ENCODE measurements at places on chromosomes 1 and 21.

DNA sequence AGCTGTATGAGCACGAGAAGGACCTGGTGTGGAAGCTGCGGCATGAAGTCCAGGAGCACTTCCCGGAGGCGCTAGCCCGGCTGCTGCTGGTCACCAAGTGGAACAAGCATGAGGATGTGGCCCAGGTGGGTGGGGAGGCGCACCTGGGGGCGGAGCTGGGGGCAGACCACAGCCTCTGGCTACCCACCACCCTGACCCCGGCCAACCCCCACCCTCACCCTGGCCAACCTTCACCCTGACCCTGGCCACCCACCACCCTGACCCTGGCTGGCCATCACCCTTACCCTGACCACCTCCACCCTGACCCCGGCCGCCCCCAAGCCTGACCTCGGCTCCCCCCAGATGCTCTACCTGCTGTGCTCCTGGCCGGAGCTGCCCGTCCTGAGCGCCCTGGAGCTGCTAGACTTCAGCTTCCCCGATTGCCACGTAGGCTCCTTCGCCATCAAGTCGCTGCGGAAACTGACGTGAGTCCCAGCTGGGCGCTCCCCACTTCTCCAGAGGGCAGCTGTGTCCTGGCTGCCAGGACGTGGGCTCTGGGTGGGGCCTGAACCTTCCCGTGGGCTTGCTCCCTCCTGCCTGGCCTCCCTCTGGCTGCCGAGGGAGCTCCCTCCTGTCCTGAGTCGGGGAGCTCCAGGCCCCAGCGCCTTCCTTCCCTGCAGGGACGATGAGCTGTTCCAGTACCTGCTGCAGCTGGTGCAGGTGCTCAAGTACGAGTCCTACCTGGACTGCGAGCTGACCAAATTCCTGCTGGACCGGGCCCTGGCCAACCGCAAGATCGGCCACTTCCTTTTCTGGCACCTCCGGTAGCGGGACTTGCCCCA is 69.5 kb downstream of the PIK3CD start:
- no peak for DNase-seq

DNA sequence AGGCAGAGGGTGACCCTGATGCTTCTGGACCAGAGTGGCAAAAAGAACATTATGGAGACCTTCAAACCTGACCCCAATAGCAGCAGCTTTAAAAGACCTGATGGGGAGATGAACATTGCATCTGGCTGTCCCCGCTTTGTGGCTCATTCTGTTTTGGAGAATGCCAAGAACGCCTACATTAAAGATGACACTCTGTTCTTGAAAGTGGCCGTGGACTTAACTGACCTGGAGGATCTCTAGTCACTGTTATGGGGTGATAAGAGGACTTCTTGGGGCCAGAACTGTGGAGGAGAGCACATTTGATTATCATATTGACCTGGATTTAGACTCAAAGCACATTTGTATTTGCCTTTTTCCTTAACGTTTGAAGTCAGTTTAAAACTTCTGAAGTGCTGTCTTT is 45.8 kb downstream of the TRAF5 start:
- DNase-seq, result no peak

- peak; percentile 96 for DNase-seq
Measured at GRCh38 chr21:26170471-26171257, at the start of gene APP. TSS of gene APP (minus strand) at chr21:26170770. CDS start at chr21:26170620, 150 bp downstream.

- DNase-seq, result no peak
Measured at GRCh38 chr1:94122201-94122970, 1.4 kb upstream of the ABCA4 start.

DNA sequence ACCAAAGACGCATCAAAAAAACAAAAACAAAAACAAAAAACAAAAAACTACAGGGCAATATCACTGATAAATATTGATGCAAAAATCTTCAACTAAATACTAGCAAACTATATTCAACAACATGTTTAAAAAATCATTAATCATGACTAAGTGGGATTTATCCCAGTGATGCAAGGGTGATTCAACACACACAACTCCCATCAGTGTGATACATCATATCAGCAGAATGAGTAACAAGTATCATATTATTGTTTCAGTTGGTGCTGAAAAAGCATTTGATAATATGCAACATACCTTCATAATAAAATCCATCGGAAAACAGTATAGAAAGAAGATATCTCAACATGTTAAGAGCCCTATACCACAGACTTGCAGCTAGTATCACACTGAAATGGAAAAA is 953.0 kb downstream of the AMY1C start:
- no peak for DNase-seq

GRCh38 chr1:58076258-58076657 is 470.3 kb downstream of the OMA1 start:
- no peak for DNase-seq
